ENCODE measurements at places on chromosomes 3 and 15.

- DNase-seq: no peak
Observed at GRCh38 chr3:13479332-13479581, 849 bp upstream of the HDAC11 start.

- no peak for DNase-seq
Observed at GRCh38 chr3:26381411-26381810, 241.2 kb upstream of the LRRC3B start.

- DNase-seq: no peak
Observed at GRCh38 chr3:158565076-158565475, 5.9 kb upstream of the MLF1 start.

- DNase-seq: no peak
Observed at GRCh38 chr15:101393172-101393571, 96.3 kb downstream of the PCSK6 start.

GRCh38 chr3:151328298-151328995, 902 bp downstream of the P2RY13 start:
- no peak for DNase-seq

DNA sequence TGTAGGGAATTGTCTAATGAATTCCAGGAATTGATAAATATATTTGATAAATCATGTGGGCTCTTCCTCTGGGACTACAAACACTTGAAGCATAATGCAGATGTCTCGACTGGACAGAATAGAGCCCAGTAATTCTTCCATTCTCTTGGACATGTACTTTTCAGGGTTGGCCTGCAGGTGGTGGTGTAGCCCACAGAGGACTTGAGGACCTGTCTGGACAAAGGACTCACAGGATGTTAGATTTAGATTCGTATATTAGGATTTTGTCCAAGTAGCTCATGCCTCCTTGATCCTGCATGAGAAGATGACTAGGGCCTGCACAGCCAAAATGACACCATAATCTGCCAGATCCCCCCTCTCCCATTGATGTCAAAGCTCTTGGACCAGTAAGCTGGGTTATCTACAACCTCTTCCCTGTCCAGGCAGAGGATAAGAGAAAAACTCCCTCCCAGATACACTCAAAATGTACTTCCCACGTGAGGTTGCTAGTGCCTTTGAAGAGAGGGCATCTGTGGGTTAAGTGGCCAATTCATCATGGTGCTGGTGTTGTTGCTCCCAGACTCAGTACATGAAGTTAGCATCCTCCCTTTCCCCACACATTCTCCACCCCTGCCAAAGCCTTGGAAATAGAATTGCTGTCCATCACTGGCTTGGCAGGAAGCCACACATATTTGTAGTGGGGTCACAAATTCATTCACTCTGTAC, 88.6 kb upstream of the ZNF280D start:
- DNase-seq: no peak

DNA sequence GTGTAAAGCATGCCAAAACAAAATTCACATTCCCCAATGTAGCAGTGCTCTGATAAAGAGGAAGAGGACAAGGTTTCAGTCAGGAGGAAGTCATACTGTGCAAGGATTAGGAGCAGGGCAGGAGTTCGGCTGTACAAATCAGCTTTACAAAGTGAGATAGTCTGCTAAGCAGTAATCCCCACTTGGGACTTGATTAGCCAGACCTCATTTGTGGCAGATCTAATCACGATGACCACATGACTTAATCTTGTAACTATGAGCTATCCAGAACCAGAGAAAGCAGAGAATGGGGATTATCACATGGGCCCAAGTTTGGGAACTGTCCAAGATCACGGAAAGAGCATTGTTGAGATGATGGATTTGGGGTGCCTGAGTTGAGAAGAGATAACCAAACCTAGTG, 7.8 kb downstream of the DCBLD2 start:
- DNase-seq: no peak

GRCh38 chr3:10986592-10986991, 6.0 kb upstream of the SLC6A1 start:
- DNase-seq: no peak

DNA sequence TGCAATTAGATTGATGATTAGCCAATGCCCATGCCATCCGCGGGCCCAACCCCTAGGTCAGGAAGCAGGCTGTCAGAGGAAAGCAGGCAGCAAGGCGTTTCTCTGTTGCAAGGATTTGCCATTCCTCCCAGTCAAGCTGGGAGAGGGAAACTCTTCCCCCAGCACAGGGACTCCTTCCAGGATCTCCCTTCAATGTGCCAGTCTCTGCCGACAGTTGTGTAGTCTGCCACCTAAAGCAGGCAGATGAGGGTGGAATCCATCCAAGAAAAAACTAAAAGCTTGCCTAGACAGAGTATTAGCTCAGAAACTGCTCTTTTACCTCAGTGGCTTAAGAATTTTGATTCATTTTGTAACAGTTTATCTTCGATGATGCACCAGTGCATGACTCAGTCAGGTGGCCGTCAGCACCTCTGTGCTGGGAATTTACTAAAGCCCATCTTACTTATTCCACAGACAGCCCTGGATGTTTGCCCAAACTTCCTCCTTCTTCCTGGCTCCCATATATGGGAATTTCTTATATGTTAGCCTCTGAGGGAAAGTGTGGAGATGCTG, 501.5 kb upstream of the THBS1 start:
- no peak for DNase-seq

DNA sequence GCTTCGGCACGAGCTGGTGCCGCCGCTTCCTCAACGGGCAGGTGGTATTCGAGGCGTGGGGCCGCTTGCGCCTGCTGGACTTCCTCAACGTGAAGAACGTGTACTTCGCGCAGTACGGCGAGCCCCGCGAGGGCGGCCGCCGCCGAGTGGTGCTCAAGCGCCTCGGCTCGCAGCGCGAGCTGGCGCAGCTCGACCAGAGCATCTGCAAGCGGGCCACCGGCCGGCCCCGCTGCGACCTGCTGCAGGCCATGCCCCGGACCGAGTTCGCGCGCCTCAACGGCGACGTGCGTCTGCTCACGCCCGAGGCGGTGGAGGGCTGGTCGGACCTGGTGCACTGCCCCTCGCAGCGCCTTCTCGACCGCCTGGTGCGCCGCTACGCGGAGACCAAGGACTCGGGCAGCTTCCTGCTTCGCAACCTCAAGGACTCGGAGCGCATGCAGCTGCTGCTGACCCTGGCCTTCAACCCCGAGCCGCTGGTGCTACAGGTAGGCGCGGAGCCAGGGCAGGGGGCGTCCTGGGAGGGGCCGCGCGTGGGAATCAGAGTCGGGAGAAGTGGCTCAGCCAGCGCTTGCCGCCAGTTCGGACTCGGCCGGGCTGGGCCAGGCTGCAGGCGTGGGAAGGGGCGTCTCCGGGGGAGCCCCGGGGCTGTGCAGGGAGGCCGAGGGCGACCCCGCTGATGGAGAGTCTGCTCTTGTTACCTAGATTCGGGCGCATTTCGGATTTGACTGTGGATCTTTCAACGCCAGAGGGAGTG, 1.1 kb downstream of the DIPK2A start:
- peak; percentile 47 for DNase-seq
